NCI-H1930 (cell line): ENCODE measurements at places on chromosomes 11 and 22.

- no peak for DNase-seq
Observed at GRCh38 chr11:122434786-122435185, 220.7 kb upstream of the UBASH3B start.

DNA sequence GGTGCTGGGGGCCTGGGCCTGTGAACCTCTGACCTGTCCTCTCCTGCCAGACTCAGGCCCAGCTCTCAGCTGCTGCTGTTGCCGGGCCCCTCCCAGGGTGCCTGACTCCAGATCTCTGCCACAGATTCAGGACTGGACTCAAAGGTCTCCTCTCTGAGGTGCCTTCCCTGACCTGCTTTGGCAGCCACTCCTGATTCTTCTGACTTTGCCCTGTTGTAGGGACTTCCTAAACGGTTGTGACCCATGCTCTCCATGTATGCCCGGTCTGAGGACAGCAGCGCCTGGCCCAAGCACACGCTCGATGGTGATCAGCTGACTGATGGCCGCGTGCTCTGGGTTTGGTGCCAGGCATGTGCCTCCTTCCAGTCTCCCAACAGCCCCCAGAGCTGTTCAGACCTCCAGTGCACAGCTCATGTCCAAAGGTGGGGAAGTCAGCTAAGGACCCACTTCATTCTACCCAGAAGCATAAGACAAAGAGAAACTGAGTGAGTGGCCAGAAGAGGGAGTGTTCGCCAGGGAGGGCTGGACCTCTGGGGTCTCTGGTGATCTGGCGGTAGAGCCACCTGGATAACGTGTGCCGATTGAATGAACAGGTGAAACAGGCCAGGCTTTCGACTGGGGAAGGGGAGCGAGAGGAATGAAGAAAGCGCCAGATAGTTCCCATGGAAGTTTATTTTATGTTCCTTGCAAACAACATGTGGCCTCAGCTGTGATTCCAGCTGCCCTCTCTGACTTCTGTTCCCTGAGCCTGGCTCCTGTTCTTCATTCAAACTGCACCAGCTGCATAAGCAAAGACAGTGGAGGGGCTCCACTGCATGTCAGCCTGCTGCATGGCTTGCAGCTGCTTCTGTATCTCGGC, 8.1 kb upstream of the TOP3B start:
- no peak for DNase-seq

- no peak for DNase-seq
Observed at GRCh38 chr22:42841444-42841843, 15.6 kb downstream of the ARFGAP3 start.

- DNase-seq, result no peak
Observed at GRCh38 chr22:50721257-50721844, 16.7 kb upstream of the ACR start.

DNA sequence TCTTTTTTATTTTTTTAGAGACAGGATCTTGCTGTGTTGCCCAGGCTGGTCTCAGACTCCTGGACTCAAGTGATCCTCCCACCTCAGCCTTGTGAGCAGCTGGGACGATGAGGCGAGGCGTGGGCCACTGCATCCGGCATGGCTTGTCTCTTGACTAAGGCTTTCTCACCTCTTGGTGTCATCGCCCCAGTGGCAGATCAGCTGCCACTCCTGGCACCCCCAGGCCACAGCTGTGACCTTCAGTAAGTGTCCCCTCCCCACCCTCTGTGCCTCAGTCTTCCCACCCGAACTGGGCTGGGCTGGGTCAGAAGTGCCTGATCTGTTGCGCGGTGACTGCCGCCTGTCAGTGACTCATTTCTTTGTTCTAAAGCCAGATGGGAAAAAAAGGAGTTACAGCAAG, 3.6 kb downstream of the SYNGR1 start:
- DNase-seq, result no peak

GRCh38 chr22:49312601-49313000, 515.1 kb downstream of the BRD1 start:
- DNase-seq, result no peak
